ENCODE measurements at places on chromosomes 1 and 21.

GRCh38 chr1:60059468-60059867 lies 14.1 kb downstream of the C1orf87 start:
- DNase-seq, result no peak

DNA sequence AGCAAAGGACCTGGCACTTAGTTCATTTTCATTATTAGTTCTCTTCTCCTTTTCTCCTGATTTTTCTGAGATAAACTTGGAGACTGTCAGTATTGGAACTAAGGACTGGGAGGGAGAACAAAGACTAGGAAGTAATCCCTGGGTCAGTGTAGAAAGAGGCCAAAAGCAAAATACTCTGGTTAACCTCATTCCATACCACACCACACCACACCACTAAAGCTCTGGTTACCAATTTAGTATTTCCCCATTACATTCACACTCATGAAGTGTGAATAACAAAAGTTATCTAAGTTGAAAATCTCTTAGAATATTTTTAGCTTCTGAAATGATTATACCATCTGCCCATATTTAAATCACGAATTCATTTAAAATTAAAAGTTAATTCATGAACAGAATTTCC lies 68.9 kb upstream of the DMRTA2 start:
- no peak for DNase-seq

DNA sequence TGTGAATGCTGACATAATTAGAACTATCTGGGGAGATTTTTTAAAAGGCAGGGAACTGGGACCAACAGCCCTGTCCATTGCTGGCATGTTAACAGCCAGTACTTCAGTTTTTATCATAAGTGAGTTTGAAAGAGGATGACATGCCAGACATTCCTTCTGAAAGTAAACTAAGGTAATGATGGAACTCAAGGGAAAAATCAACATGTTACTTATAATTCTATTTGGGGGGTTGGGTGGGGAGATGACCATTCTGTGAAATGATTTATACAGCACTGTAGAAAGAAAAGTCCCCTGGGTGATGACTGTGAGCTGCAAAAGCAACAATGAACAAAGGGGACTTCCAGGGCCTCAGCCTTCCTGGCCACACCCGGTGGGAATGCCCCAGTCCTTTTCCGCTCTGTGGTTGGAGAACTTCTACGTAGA lies 5.4 kb upstream of the LAMC2 start:
- DNase-seq, result no peak

GRCh38 chr21:45410865-45411809 lies 6.2 kb downstream of the COL18A1 start:
- DNase-seq, result no peak

GRCh38 chr1:28518745-28519341 lies 13.0 kb downstream of the RCC1 start:
- DNase-seq, result no peak

All from WTC11 (cell line).